GM06990 (cell line): ENCODE measurements at places on chromosomes 3 and 15.

- DNase-seq = no peak
These were observed 238.8 kb downstream of the RPLP1 start for GRCh38 chr15:69691307-69692015.

DNA sequence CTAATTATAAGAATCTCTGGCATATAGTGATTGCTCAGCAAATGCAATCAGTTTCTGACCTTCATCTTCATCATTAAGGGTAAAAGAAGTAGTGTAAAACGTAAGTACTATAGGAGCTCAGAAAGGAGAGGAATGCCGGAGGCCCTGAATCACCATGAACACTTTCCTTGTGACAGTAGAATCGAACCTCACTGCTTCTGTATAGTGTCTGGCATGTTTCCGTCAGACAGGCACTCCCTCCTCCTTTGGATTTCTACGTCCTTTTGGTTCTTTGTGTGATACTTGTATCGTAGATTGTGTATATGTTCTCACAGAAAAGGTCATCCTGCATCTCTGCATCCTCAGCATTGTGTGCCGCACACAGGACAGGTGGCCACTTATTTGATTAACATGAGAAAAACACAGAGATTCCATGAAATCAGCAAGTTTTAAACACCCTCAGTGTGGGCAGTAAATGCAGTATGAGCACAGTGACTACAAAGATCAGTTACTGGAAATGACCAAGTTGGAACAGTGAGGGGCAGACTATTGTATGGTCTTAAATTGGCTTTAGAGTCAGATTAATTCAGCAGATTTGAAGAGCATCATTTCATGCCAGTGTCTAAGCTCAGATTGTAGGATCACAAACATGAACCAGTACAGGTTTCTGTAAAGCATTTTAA is 234.5 kb downstream of the UBE2E2 start:
- DNase-seq = no peak

- DNase-seq = no peak
These were observed 37.9 kb downstream of the ESYT3 start for GRCh38 chr3:138472141-138472825.

DNA sequence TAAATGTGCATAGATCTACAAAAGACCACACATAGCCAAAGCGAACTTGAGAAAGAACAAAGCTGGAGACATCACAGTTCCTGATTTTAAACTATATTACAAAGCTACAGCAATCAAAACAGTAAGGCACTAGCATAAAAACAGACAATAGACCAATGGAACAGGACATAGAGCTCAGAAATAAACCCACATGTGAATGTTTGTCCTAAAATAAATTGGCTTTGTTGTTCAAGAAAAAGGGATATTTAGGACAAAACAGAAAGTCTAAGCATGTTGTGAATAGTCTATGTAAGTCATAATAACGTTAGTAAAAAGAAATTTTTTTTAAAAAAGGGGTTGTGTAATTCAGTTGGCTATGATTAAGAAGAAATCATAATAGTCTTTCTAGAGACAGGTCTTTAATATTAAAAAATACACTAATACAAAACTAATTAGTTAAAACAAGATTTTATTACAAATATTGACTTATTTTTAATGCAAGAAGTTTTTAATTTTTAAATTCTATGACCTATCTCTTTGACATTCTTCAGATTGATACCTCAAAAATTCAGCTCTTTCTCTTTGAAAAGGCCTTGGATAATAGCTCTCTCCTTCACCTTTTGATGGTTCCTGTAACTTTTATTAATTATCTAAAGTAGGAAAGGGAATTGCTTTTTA is 11.6 kb downstream of the TMEM212 start:
- no peak for DNase-seq

GRCh38 chr3:63808633-63809032 is 10.5 kb upstream of the C3orf49 start:
- DNase-seq = no peak

- no peak for DNase-seq
These were observed 118.5 kb downstream of the OPA1 start for GRCh38 chr3:193711523-193711963.

- no peak for DNase-seq
These were observed 78.4 kb downstream of the PLSCR2 start for GRCh38 chr3:146390957-146391356.

GRCh38 chr15:58410353-58410752 is 21.4 kb upstream of the LIPC start:
- DNase-seq = no peak

- no peak for DNase-seq
These were observed 5.6 kb upstream of the MFGE8 start for GRCh38 chr15:88918738-88919137.

GRCh38 chr3:141699324-141699723 is 38.8 kb upstream of the RNF7 start:
- DNase-seq = no peak

DNA sequence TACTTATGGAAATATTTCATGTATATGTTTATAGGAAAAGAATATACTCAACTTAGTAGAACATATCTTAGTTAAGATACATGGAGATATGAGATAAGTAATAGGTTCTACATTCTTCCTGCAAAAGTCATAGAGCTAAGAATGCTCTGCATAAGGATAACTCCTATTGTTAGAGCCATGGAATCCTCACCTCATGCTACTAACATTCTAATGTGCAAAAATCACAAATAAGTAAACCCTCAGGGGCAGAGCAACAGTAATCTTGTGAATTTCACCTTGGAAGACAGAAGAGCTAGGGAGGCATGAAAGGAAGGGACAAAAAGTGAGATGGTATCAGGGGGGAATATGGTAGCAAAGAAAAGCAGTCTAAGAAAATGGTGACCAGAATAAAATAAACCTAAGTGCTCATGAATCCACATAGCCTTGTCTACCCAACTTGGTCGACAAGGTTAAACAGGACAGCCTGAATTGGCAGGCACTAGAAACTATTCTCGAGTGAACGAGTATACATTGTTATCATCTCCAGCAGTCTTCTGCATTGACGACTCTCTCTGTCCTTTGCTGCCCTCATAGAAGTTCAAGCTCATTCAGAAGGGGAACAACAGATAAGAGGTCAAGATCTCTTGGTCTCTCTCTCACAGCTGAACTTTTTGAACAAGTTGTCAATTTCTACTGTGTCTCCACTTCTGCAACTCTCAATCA is 52.8 kb downstream of the XRN1 start:
- no peak for DNase-seq

DNA sequence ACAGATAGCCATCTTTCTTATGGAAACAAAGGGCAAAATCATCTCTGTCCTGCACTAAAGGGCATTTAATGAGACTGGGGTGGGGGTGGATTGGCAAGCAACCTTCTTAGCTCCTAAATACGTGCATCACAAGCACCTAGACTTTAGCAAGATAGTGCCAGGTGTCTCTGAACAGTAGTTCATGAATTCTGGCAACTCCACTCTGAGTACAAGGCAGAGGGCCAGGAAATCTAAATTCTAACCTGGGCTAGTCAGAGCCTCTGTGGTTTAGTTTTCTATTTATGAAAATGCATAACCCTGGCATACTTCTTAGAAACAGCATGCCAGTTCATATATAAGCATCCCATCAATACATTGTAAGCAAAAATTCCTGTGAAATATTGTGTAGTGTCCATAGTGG is 788.5 kb downstream of the MCTP2 start:
- no peak for DNase-seq

DNA sequence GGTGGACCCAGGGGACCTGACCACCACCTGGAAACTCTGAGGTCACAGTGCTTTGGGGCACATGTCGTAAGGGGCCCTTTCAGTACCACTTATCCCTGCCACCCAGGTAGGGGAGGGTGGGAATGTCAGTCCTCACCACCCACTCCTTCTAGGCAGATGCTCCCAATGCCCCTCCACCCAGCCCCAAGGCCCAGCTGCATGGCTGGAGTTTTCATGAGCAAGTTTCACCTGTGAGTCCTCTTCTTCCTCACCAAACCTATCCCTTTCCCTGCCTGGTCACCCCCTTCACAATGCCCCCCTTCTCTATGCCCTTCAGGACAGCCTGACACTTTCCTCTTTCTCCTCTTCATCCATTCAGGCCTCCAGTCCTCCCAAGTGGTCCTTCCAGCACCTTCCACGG is 9.8 kb downstream of the FAM174B start:
- DNase-seq = no peak

DNA sequence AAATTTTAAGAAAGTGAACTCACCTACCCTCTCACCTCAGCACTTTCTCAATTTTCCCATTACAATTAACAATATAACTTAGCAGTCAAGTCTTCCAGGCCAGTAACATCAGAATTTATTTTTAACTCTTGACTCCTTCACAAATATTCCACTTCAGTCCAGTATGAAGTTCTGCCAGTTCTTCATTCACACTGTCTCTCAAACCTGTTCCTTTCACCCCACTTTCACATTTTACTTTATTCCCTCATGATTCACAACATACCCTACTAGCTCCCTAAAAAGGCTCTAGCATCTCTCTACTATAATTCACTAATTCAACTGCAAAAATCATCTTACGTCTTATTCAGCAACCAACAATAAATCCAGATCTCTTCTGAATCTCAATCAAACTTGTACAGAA is 3.8 kb downstream of the GSK3B start:
- DNase-seq = no peak

GRCh38 chr3:155230382-155230781 is 63.1 kb downstream of the STRIT1 start:
- no peak for DNase-seq

DNA sequence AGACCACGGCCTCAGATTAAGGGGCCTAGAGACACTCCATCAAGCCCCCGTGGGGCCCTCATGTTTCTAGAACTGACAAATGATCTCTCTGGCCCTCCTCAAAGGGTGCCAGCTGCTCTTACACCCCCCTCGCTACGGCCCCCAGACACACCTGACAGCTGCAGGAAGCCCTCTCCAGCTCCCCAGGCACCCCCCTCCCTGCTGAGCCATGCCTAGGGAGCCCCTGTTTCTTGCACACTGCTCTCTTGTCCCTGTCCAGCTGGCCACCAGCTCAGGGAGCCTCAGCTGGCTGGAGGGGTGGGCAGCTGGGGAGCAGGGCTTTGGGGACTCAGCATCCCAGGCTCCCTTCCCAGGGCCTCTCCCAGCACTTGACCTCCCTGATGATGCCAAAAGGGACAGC is 14.8 kb downstream of the TNK2 start:
- DNase-seq = no peak

- no peak for DNase-seq
These were observed 68.4 kb downstream of the WHAMM start for GRCh38 chr15:82877825-82878224.

- DNase-seq = no peak
These were observed 198.3 kb downstream of the UBE3A start for GRCh38 chr15:25240461-25241021.

DNA sequence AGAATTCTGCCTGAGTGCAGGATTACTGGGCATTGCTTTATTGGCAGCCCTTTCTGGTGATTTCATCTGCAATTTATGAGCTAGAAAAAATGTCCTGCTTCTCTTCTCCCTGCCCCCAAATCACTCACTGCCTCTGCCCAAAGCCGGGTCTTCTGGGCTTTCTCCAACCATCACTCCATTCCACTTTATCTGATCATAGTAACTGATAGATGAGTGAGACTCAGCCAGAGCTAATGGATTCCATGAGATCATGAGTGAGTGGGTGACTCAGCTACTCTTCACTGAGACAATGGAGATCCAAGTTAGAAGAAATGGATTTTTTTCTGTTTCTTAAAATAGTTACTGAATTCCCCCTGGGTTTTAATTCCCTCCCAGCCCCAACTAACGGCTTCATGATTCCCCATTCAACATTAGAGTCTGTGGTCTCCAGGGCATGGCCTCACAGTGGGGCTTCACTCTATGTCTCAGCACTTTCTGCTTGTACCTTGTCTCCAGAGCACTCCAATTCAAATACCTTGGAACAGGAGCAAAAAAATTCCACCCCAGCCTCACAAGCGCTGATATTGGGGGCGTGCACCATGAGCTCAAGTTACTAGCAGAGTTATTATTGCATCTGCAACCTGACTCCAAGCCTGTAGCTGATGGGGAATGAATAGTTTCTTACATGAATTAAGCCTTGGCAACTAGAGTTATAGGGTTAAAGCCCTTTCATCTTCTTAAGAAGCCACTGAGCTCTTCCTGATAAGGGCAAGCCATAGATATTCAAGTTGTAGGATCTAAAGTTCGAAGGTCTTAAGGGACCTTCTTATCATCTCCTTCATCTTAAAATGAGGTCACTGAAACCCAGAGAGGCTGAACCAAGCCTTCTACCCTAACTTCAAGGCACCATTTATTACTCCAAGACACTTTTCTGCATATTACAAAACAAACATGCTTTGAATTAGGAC is 85.9 kb downstream of the AGBL1 start:
- no peak for DNase-seq

DNA sequence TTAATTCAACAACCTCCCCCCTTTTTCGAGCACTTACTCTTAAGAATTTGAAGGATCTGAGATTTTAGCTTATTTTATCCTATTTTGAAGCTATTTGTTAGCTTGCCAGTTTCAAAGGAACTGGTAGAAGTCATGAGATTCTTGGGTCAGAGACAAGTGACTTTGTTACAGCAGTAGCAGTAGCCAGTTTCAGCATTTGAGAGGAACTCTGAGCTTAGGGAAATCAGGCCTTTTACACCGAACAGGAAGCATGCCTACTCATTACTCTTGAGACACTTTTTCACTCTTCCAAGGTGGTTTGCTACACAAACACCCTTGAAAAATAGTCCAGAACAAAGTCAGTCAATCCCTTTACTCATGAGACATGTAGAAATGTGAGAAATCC is 24.5 kb upstream of the TM4SF1 start:
- no peak for DNase-seq

GRCh38 chr15:29455530-29455929 is 185.9 kb upstream of the NSMCE3 start:
- DNase-seq = no peak

GRCh38 chr3:149273096-149273751 is 51.6 kb upstream of the CP start:
- peak; percentile 50 for DNase-seq

DNA sequence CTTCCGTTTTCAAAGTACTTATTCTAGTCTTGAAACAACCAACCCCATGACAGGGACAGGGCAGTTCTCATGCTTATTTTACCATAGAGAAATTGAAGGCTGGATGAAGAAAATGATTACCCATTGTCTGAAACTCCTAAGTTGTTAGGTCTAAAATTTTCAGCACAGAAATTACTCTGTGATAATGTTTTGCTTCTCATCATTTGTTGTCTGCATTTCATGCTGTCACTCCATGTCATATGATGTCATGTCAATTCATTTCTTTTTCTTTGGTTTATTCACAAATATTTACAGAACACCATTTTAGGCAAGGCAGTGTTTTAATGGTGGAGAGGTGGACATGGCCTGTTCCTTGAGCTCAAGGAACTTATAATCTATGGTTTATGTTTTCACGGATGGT is 98.2 kb upstream of the RASGRP1 start:
- no peak for DNase-seq
